T follicular helper cell (primary cell): ENCODE measurements at places on chromosomes 5 and 9.

DNA sequence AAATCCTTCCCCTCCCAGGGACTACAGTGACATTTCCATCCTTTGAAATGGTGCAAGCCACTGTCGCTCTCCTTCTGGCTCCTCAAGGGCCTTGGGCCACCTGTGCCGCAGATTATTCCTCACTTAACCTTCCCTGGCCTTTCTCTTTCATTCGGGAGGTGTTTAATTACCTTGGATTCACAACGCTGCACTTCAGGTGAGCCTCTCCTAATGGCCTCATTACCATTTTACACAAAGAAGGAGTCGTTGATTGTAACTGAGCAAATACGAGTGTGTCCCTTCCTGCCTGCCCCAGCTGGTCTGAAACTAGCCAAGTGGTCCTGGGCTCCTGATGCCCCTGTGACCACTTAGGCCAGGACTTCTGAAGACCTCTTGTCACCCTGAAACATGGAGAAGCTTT lies 205.0 kb downstream of the CRB2 start:
- DNase-seq = no peak

DNA sequence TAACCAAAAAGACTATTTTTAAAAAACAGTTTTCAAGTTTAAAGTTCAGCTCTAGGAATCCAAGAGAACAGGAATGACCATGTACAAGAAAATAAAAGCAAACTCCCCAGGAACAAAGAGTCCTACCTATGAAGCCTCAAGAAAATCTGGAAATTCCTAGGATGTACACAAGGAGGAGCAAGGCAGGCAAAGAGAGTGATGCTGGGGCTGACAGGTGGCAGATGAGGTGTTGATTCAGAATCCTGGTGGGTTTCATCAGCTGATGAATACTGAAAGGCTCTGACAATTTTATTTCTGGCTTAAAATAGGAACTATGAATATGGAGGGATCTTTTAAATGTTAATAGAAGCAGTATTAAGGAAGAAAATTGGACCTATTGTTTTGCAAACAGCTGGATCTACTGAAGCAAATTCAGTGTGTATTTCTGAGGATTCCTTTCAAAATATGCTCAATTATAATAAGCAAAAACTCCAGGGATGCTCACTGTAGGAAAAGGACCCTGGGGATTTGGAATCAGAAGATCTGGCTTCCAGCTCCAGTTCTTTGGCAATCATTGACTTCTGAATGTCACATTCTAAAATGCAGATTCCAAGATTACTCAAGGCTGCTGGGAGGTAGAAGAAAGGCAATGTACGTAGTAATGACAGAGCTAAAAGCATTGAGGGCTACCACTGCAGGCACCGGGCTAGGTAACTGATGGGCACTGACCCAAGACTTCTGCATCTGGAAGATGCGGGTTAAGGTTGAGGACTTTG lies 28.0 kb upstream of the SH3RF2 start:
- DNase-seq = no peak

- no peak for DNase-seq
These were observed 54.8 kb downstream of the HRH2 start for GRCh38 chr5:175712681-175713085.

DNA sequence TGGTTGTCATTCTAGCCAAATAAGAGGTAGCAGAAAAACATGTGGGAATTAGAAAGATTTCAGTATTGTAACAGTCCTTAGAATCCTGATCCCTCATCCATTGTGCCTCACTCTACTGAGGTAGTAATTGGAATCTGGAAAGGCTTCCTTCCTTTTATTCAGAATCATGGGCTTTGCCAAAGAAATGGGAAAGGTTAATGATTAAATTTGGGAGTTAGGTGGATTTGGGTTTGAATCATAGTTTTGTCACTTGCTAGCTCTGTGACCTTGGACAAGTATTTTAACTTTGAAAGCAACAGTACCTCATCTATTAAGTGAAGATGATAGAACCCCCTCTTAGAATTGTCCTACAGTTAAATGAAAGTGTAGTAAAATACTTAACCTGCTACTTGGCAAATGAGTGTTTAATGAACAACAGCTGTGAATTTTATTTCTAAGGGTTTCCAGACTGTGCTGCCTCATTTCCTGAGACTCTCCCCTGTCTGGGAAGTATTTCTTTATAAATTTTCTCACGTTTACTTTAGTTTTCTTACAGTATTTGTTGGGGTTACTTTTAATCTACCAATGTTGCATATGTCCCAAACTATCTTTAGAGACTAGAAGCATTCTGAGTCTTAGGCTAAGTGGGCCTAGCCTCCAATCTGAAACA lies 11.7 kb downstream of the SPDL1 start:
- no peak for DNase-seq

GRCh38 chr5:32597041-32597629 lies 11.8 kb downstream of the SUB1 start:
- DNase-seq = no peak

- DNase-seq = no peak
These were observed 55.8 kb downstream of the NSG2 start for GRCh38 chr5:174101195-174101730.

DNA sequence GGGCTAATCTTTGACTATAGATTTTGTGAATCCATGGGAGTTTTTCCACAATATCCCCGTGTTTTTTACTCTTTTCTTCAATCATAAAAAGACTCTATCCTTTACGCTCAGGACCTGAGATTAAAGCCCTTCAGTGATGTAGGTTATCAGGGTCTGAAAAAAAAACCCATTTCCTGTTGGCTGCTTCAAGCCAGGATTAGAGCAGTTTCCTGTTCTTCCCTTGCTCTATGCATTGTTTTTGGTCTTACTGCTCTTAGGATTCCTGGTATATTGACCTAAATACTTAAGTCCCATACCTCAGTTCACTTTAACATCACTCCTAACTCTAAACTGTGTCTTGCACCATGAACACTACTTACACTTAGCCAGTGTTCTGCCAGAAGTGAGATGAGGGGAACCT lies 319.3 kb upstream of the CHD1 start:
- no peak for DNase-seq

GRCh38 chr9:121743441-121744001 lies 92.1 kb downstream of the DAB2IP start:
- DNase-seq = no peak

DNA sequence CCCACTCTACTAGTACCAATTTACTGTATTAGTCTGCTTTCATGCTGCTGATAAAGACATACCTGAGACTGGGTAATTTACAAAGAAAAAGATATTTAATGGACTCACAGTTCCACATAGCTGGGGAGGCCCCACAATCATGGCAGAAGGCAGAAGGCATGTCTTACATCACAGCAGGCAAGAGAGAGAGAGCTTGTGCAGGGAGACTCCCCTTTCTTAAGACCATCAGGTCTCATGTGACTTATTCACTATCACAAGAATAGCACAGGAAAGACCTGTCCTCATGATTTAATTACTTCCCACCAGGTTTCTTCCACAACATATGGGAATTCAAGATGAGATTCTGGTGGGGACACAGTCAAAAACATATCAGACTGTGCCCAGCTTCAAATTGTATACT lies 11.5 kb downstream of the UGT3A1 start:
- no peak for DNase-seq

- no peak for DNase-seq
These were observed 71.5 kb upstream of the PSD2 start for GRCh38 chr5:139723986-139724587.

GRCh38 chr9:8268216-8268878 lies 468.8 kb upstream of the DMAC1 start:
- no peak for DNase-seq

GRCh38 chr5:123091298-123092222 lies 2.5 kb downstream of the PRDM6 start:
- DNase-seq = no peak

DNA sequence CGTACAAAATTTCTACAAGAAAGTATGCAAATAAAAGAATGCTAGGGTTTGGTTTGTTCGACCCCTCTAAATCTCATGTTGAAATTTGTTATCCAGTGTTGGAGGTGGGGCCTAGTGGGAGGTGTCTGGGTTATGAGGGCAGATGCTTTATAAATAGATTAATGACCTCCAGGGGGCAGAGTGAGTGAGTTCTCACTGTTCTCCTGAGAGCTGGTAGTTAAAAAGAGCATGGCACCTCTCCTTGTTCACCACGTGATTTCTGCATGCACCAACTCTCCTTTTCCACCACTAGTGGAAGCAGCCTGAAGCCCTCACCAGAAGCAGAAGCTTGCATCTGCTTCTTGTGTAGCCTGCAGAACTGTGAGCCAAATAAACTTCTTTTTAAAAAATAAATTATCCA lies 50.4 kb upstream of the FAM170A start:
- DNase-seq = no peak

GRCh38 chr5:44774279-44774880 lies 34.4 kb upstream of the MRPS30 start:
- no peak for DNase-seq

- DNase-seq = no peak
These were observed 20.6 kb downstream of the TMEM161B start for GRCh38 chr5:88248094-88248493.

GRCh38 chr9:19405771-19406170 lies 3.0 kb upstream of the ACER2 start:
- no peak for DNase-seq
